NCI-H748 treated with DMSO at 0.1 percent for 48 hours (cell line): ENCODE measurements at places on chromosomes 5 and 9.

DNA sequence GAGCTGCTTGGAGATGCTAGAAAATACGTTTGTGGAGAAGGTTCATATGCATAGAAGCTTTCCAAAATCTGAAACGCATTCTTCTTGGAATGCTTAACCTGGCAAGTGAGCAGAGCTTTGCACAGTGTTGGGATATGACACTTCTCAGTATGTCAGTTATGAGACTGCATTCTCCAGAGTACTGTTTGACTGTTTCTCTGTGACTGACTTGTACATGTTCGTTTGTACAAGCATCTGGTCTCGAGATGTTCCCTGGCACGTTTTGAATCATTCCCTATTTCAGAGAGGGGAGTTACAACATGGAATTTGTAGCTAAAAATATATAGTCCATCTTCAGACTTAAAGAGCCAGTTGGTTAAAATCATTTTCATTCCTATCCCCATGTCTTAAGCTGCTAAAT, 272.4 kb downstream of the ARRDC3 start:
- no peak for DNase-seq

DNA sequence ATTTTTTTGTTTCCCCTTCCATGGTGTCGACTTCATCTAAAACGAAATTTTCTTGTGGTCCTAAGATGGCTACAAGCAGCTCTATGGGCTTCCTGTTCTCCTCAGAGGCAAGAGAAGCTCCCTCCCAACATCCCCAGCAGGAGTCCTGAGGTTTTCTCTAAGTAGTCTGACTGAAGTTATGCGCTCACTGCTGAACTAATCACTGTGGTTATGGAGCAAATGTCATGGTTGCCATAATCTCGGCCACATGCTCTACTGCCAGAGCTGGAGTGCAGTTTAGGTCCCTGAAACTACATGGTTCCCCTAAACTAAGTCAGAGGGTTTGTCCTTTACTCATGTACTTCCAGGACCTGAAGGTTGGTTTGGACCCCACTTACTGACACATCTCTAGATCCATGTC, 68.0 kb upstream of the MAMDC2 start:
- DNase-seq, result no peak

- no peak for DNase-seq
These were observed 13.5 kb downstream of the SDHA start for GRCh38 chr5:231661-232060.

DNA sequence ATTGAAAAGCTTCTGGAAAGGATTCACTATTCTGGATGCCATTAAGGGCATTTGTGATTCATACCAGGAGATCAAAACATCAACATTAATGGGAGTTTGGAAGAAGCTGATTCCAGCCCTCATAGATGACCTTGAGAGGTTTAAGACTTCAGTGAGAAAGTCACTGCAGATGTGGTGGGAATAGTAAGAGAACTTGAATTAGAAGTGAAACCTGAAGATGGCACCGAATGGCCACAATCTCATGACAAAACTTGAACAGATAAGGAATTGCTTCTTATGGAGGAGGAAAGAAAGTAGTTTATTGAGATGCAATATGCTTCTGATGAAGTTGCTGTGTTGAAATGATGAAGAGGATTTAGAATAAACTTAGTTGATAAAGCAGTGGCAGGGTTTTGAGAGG, 254.6 kb upstream of the SLC24A2 start:
- no peak for DNase-seq

DNA sequence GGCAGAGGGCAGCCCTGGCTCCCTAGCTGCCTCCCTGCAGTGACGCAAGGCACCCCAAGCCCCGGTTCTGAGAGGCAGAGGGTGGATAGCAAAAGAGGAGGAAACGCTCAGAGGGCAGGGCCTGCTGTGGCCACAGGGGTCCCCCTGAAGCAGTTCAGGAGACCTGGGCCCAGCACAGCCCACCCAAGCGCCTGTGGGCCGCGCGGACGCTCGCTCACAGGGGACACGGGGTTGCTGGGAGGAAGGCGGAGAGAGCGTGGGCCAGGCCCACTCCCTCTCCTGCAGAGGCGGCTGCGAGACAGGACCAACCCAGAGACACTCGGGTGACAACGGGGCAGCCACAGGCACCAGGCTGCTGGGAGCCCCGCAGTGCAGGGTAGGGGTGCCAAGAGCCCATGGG, 7.9 kb upstream of the TMEM210 start:
- DNase-seq, result no peak

GRCh38 chr9:132948482-132949050, 4.2 kb upstream of the TSC1 start:
- DNase-seq, result no peak

DNA sequence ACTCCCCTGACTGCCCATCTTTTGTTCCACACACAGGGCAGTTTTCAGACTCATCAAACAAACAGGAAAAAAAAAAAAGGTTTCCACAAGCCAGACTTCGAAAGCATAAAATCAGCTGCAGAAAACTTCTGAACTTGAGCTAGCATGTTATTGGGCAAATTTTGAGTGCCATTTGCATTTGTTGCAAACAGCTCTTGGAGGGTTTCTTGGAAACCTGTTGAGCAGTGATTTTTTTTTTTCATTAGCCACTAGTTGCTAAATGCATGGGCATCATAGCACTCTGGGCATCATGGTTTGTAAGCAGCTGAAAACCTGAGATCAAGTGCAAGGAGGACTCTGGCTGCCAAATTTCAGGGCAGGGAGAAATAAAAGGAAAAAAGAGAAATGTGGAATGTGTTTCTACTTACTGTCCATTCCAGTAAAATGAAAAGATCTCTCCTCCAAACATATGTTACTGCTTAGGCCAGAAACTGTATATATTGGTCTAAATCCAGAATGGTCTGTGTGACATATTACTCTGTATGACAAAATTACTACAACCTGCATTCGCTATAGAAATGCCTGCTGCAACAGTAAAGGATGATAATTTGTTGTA, 85.2 kb upstream of the SMIM23 start:
- no peak for DNase-seq

GRCh38 chr5:176608142-176608705, 1.7 kb downstream of the GPRIN1 start:
- DNase-seq, result no peak

DNA sequence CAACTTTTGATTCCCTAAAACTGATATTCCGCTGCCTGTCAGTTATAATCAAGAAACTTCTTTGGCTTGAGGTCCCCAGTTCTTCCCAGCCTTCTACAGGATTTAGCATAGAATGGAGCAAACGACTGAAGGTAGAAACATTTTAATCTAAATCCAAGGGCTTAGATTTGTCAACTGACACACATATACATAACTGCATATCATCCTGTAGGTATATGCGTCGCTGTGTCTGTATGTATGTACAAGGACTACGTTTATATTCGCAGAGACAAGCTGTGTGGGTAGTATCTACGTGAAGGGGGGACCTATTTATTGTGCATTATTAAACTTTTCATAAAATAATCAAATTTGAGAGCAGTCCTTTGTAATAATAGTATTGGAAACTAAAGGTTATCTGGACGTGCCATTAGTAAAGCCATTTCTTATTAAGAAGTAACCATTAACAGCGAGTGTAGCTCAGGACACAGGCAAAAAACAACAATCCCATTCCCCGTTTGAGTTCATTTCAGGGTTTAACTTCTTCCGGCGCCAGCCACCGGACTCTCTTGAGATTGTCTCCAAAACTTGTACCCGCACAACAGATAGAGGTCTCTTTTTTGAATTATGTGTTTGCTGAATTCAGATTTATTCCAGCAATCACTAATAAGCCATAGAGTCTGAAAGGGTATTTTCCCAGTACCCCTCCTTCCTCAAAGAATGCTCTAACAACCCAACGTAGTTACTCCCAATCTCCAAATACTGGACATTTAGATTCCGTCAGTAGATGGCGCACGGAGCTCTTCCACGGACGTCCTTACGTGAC, 2.1 kb upstream of the MLLT3 start:
- peak; percentile 85 for DNase-seq

DNA sequence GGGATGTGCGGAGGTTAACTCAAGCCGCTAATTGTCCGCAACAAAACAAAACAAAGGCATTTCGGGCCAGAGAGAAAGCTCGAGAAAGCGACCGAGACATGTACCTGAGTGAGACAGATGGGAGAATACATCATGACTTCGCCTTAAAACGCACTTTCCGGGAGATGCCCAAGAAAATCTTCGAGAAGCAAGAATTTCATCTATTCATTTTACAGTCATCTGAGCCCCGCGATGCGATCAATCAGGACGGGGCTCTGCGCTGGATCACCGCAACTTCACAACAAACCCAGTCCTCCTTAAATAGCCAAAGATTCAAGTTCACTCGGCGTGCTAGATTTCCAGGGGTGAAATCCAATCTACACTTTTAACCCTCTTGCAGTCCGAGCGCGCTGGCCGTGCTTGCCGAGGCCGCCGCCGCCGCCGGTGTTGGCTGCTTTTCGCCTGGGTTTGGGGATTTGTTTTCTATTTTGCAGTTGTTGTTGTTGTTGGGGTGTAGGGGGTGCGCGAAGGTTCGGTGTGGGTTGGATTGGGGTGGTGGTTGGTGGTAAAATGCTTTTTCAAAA, 482 bp downstream of the NFIB start:
- DNase-seq, result peak; percentile 63

DNA sequence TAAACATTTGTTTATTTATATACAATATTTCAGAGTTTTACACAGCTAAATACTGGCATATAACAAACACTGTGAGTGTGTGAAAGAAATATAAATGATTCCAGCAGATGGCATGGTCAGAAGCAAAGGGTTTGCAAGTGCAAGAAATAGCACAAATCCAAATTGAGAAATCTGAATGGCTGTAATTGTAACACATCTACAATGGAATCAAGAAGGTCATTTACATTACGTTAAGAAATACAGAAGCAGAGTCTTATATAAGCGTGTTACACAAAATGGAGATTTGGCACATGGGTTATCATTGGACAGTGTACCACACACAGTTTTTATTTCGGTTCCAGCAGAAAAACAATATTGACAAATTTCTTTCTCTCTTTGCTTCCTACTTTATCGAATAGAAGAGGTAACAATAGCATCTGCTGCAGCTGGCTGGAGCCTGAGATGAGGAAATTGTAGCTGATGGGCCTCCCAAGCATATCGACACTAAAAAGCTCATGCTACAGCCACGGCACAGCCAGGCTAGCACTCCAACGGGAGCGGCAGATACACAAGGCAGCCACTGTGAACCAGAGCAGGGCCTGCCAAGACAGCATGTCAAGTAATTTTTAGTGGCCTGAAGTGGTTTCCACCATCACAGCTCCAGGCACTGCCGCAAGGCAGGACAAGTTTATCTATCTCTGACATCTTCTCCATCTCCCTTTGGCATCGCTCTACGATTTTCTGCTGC, 564.6 kb upstream of the DMAC1 start:
- no peak for DNase-seq

- no peak for DNase-seq
These were observed 105.5 kb upstream of the PITX1 start for GRCh38 chr5:135139381-135140134.
